ENCODE measurements at places on chromosomes 12 and 14. TPM values are rescaled to one million over a fixed set of nuclear protein-coding genes. Genes with fewer than 3 reads are reported as not detected.

The CLEC4E gene
- not detected for total RNA-seq

The CAPS2 gene
- 8.9 TPM for total RNA-seq

The SLC38A6 gene
- total RNA-seq, result 46.7 TPM

The ANG gene
- total RNA-seq, result 4.3 TPM

The DCN gene
- total RNA-seq, result 470 TPM

The TAS2R46 gene
- total RNA-seq, result 8.4 TPM

The DDX54 gene
- total RNA-seq, result 19.4 TPM

GRCh38 chr12:4271717-4272423 is 1.7 kb upstream of the CCND2 start:
- DNase-seq, result peak; percentile 96

- no peak for DNase-seq
Observed at GRCh38 chr12:109167781-109168180, 51.4 kb downstream of the ACACB start.

DNA sequence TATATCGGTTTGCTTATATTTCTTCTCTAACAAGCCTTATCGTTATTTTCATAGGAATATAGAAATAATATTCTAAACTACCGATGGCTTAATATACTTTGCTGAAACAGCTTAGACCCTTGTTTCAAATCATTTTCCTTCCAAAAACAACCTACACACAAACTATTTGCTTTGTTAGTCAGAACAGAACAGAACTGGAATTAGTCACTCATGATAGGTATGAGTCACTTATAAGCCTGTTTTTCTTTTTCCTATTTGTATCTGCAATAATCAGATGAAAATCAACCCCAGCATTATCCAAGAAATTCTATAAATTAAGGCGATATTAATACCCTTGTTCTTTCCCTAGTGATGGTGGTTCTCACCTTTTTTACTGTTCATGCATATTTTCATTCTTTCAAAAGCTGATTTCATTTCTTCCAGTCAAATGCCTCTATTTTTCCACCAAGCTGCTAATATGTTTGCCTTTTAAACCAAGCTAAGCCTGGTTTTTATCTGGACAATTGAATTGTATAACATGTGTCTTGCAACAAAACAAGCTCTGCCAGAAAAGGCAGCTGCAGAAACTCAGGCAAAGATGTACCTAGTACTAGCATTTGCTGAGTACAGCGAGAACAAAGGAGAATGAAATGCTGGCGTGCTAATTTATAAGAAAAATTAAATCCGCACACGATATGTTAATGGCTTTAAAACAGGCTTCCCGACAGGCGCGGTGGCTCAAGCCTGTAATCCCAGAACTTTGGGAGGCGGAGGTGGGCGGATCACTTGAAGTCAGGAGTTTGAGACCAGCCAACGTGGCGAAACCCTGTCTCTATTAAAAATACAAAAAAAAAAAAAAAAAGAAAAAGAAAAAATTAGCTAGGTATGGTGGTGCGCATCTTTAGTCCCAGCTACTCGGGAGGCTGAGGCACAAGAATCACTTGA is 1418.2 kb downstream of the AACS start:
- peak; percentile 83 for DNase-seq

- DNase-seq, result peak; percentile 91
Observed at GRCh38 chr12:124053851-124054250, 80.8 kb downstream of the ZNF664 start.

DNA sequence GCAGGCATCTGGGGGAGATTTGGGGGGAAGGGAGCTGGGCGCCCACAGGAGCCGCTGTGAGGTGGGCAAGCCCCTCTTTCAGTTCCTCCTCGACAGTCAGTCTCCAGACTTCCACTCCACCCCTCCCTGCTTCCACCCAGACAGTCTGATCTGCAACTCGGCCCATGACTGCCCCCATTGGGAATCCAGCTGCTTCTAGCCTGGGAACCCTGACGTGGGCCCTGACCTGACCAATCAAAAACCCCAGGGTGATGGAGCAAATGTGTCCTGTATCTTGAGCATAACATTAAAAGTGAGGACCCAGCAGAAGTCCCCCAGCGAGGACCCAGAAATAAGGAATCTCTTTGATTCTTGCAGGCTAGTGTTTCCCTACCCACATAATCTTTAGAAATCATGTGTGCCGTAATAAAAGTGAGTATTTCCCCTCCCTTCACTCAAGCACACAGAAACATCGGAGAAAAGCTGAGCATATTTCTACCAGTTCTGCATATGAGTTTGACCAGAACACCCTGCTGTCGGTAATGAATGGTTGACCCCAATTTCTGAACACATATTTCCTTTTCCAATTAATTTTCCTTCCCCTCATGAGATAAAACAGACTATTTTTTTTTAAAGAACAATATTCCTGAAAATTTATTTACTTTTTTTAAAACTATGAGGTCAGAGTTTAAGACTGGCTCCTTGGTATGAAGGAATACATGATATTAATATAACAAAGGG is 6.4 kb downstream of the SSH1 start:
- no peak for DNase-seq

DNA sequence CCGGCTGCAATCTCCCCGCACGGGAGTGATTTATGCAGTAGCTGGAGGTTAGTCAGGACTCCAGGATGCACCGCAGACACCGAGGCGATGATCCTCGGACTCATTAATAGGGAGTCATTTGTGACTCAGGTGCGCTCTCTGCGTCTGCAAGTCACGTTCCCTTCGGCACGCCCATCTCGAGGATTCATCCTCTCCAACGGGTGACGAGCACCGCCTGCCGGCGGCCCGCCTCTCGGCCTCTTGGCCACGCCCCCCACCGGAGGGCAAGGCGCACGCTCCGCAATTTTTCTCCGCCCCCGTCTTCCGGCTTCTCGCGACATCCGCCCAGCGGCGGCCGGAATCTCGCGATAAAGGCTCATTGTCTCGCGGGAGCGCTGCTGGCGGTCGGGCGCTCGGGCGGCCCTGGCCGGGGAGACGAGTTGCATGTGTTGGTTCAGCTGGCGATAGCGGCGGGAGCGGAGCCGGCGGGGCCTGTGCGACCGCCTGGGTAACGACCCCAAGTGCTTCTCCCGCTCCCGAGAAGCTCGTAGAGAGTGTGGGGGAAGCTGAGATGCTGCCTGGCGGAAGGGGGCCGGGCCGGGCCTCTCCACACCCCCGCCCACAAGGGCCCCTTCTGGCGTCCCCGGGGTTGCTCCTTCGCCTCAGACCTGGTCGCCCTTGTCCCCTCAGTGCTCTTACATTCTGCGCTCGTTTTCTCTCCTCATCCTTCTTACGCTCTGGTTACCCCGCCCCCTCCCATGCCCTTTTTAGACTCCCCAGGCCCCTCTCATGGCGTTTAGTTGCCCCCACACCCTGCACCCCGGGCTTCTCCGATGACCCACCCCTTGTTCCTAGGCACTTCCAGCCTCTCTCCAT is at the start of gene DENR:
Gene DENR, plus strand, starts transcription at position 361 of the 855 bp plus-strand sequence. CDS start 878 bp downstream, outside the sequence.
- DNase-seq, result peak; percentile 99

- DNase-seq, result no peak
Observed at GRCh38 chr12:92010853-92011701, 134.6 kb downstream of the BTG1 start.

DNA sequence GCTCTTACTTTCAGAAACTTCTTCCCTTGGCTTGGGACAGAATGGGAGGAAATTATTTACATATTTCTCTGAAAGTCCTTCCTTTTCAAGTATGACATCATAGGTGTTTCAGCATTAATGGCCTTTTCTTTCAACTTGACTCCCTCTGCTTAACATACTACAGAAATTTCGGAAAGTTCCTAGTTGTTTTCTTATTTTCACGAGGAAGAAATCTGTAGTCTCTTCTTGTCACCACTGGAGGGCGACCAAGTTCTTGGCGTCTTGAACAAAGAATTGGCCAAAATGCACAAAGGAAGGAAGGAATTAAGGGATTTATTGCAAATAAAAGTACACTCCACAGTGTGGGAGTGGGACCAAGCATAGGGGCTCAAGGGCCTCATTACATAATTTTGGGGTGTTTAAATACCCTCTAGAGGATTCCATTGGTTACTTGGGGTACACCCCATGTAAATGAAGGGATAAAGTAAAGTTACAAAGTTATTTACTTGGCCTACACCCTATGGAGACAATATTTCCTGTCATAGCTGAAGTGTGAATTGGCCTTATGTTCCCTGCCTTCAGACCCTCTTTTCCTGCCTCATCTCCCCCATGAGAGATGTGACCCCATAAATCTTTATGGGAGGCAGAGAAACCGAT is 70.4 kb downstream of the RPL10L start:
- peak; percentile 32 for DNase-seq

DNA sequence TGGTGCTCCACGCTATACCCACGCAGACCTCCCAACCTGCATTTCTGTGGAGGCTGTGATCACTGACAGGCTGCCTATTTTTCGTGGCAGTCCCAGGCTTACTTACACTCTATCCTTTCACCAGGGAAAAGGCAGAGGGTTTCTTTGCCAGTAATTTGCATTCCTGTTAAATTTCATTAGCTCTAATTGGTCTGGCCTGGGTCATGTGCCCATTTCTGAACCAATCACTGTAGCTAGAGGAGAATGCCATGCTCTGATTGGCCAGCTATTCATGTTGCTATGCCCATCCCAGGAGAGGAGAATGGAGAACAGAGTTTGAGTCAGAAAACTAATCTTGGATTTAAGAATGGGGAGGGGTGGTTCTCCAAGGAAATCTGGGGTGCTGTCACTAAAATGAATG is 43.2 kb upstream of the TUNAR start:
- no peak for DNase-seq
